ENCODE measurements at places on chromosomes 3 and 15.

DNA sequence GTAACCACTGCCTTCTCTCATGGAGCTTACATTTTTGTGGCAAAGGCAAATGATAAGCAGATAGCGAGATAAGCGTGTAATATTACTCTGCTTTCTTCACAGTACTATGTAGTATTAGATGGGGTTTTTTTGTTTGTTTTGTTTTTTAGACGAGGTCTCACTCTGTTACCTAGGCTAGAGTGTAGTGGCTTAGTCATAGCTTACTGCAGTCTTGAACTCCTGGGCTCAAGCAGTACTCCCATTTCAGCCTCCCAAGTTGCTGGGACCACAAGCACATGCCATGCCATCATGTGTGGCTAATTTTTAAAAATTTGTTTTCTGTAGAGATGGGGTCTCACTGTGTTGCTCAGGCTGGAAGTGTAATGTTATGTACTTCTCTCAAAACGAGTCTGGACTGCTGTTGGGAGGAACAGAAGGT lies 22.9 kb downstream of the MBNL1 start:
- no peak for DNase-seq

- no peak for DNase-seq
Observed at GRCh38 chr3:48285132-48285531, 44.2 kb downstream of the ZNF589 start.

DNA sequence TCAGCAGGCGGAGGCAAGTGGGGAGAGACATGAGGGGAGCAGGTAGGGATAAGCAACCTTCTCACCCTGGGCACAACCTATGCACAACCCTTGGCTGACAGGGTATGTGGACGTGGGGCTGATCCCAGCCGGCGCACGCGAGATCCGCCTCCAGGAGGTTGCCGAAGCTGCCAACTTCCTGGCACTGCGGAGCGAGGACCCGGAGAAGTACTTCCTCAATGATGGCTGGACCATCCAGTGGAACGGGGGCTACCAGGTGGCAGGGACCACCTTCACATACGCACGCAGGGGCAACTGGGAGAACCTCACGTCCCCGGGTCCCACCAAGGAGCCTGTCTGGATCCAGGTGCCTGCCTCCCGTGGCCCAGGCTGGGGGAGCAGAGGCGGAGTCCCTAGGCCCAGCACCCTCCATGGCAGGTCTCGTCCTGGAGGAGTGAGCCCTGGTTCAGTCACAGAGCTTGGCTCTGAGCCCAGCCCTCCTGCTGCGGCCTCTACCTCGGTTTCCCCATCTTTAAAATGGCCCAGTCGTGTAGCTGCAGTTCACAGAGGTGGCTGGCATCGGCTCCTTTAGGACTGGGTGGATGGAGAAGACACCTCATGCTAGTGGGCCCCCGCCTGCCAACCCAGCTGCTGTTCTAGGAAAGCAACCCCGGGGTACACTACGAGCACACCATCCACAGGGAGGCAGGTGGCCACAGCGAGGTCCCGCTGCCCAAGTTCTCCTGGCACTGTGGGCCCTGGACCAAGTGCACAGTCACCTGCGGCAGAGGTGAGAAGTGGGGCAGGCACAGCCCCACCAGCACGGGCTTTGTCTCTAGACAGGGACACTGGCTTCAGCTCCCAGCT lies 96.0 kb downstream of the TBC1D2B start:
- no peak for DNase-seq

GRCh38 chr3:159872374-159873109 lies 116.1 kb upstream of the IL12A start:
- no peak for DNase-seq

DNA sequence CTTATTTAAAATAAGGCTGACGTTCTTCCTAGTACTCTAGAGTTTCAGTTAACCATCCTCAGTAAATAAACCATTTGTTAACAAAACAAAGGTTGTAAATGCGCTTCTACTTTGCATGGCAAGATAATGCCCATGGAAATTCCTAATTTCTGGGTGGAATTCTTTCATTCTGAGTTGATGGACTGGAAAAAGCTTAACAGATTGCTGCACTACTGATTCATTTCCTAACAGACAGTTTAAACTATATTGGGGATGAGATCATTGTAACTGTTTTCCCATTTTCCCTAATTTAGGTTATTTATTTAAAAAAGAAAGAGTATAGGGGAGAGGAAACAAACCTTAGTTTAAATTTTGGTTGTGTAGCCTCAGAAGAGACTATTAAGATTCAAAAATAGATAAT lies 342.2 kb downstream of the NLGN1 start:
- no peak for DNase-seq

DNA sequence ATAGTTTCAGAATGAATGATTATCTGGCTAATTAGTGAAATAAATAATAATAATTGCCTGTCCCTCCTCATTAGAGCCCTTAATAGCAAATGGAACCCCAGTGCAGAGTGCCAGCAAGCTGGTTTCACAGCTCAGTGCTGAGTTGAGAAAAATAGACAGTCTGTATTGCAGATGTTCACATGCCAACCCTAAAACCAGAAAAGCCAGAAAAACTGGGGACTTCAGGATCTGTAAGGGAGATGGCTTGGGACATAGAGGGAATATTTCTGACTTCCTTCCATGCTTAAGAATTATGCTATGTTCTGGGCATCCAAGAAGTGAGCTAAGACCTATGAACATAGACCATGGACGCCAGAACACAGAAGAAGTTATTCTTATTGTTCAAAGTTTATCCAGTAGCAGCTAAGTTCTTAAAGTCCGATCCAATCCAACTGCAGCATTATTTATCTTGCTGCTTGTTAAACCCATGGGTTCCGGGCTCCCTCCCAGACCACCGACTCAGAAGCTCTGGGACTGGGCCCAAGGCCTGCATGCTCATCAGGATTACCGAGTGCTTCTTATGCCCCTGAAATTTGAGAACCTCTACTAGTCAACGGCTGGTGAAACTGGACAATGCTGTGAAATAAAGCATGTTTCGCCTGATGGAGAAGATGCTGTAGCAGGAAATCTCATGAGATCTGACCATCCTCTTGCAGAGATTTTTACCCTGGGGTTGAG lies 158.3 kb downstream of the FOXB1 start:
- DNase-seq = no peak

GRCh38 chr15:90200534-90201129 lies 498 bp upstream of the SEMA4B start:
- no peak for DNase-seq

- no peak for DNase-seq
Observed at GRCh38 chr3:101824702-101825101, 24.6 kb upstream of the NFKBIZ start.

DNA sequence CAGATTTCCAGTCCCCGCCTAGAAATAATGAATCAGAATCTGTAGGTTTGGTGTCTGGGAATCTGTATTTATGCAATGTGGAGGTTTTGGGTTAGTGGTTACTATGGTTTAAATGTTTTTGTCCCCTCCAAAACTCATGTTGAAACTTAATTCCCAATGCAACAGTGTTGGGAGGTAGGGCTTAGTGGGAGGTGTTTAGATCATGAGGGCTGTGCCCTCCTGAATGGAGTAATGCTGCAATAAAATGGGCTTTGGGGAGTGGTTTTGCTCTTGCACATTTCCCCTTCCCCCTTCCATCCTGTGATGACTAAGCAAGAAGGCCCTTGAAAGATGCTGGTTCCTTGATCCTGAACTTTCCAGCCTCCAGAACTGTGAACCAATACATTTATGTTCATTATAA lies 9.2 kb upstream of the RFC4 start:
- DNase-seq = no peak

DNA sequence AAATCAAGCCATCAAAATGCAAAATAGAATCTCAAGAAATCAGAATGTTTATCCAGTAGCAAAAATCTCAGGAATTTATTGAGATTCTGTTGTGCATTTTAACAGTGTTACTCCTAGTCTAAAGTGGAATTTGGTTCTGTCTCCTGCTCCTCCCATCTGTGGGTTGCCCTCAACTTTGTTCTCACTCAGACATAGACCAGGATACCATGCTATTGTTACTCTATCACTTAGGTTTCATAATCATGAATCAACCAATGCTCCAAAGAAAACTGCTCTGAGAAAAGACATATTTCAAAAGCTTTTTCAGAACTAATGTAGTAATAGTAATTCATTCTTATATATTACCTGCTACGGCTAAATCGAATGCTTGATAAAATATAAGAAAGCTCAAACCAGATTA lies 274.7 kb downstream of the RBMS3 start:
- no peak for DNase-seq

DNA sequence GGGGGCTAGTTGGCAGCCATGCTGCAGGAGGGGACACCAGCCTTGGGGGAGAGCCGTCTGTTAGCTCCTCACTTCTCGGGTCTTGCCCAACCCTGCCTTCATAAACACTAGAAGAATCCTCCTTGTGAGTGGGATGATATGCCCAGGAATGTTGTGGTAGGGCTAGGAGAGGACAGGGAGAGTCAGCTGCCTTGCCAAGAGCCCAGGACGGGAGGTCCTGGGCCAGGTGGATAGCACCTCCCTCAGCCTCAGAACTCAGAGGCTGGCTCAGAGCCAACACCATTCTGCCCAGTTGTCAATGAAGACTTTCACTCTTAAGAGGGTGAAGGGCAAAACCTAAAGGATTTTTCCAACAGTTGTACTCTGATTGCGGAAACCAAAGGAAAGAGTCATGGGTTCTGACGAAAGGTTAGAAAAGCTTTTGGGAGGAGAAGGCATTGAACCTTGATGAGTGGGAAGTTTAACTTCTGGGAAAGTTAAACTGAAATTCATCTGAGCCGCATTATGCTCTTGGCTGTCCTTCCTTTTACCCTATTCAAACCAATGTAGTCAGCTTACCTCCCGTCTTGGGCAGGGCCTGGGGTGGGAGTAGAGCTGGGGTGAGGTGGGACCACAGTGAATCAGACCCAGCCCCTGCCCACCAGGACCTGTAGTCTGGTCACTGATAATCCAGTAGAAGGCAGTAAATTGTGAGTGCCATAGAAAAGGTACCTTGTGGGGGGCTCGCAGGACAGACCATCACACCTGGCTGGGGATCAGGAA lies 81.9 kb downstream of the FAM43A start:
- no peak for DNase-seq

GRCh38 chr15:78681281-78682003 lies 40.4 kb upstream of the CHRNB4 start:
- no peak for DNase-seq

GRCh38 chr3:180762866-180763265 lies 83.6 kb upstream of the CCDC39 start:
- DNase-seq = no peak
